ENCODE measurements at places on chromosomes 5 and 9.
A peak's percentile ranks its signal among the peaks of the same experiment; 100 is the strongest.

GRCh38 chr5:88669371-88670050, 213.5 kb downstream of the MEF2C start:
- no peak for DNase-seq

GRCh38 chr5:2742921-2743679, 8.4 kb downstream of the IRX2 start:
- no peak for DNase-seq

DNA sequence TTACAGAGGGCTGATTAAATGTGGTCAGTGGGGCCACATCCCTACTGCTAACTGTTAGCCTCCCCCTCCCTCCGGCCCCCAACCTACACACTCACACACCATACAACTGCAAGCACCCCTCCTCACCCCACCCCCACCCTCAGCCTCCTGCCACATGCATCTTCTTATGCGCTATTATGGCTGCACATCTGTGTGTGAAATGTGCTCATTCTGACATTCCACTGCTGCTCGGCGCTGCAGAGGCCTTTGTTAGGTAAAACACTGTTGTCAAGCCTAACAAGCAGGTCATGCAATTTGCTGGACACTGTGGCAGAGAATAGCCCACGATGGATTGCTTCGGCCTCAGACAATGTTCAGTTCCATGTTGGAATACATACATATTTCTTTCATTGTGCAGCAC, 173.6 kb downstream of the NR2F1-AS1 start:
- no peak for DNase-seq

- DNase-seq: no peak
Measured at GRCh38 chr9:6126377-6126776, 89.2 kb upstream of the IL33 start.

DNA sequence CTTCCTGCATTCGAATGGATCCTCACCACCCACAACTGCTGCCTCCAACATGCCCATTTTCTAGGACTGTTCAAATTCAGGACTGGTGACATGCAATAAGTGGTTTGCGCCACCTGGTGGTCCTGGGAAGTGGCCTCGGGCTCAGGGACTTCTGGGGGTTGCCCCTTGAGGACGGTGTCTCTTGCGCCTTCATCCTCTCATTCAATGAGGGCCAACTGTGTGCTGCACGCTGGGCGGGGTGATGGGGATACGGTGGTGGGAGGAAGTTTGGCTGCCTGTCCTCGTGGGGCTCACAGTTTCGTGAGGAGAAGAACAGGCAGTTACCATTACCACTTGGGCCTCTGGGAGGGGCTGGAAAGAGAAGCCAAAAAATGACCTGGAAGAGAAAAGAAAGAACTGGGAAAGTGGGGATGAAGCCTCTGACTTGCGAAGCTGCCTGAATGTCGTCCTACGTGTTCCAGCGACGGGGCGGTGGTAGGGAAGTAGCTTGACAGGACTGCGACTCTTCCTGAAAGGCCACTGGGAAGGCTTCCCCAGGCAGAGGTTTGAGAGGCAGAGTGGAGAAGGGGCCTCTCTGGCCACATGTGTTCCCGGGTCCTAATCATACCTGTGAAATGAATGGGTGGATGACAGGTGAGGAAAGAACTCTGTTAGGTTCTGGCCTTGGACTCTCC, 49.0 kb downstream of the PSD2 start:
- peak; percentile 59 for DNase-seq

DNA sequence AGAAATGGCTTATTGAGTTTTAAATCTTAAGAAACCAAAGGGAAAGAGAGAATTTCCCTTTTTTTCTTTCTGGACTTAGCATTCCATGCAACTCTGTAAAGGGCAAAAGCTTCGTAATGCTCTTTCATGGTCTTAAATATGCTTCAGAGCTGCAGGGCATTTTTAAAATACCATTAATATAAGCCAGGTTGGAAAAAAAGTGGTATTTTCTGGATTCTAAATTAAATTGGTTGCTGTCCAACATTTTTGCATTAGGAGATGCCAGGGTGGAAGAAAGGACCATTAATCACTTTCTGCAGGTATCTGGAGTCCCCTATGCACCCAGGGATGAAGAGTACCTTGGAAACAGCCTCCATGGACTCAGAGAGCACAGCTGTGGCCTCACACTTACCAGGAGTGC, 215.1 kb upstream of the DAPK1 start:
- no peak for DNase-seq

DNA sequence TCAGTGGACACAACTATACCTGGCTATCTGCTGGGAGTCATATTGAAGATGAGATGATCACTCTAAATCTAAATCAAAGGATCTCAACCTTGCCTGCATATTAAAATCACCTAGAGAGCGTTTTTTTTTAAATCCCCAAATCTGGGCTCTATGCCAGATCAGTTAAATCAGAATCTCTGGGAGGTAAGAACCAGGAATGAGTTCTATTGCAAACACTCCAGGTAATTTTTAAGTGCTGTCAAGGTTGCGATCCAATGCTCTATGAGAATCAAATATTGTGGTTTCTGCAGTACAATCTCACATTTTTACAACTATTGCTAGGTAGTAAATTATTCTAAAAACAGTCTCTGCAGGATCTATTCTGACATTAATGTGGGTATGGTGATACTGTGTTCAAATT, 202.3 kb upstream of the OR13F1 start:
- no peak for DNase-seq

DNA sequence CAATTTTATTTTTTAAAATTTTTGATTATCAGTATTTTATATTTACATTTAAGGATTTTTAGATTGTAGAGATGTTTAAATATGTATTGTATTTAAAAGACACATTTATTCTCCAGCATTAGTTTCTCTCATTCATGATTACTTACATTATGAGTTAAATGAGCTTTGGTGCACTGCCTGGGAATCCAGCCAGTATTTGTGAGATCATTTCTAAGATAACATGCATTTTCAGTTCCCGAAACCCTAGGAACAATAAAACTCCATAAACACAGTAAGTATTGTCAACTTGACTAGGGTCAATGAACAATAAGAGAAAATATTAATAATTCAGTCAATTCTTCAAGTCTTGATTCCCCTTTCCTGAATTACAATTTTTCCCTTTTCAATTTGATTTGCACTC, 403.3 kb downstream of the PLK2 start:
- no peak for DNase-seq

- no peak for DNase-seq
Measured at GRCh38 chr9:109969573-109970237, 189.7 kb downstream of the PALM2AKAP2 start.

GRCh38 chr9:87620731-87621322, 105.1 kb upstream of the CTSL start:
- no peak for DNase-seq

DNA sequence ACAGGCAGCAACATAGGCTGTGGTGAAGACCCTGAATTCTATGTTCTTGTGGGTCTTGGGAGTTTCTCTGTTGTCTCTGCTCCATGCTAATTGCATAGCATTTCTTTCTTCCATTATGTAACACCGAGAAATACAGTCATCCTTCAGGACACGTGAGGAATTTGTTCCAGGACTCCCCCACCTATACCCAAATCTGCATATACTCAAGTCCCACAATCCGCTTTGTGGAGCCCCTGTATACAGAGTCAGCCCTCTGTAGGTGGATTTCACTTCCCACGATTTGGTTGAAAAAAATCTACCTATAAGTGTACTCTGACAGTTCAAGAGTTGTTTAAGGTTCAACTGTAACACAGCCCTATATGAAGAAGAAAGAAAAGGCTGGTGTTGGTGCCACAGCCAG, 22.1 kb downstream of the ANKRD33B start:
- no peak for DNase-seq

- DNase-seq: no peak
Measured at GRCh38 chr9:127444283-127444920, 6.8 kb downstream of the RPL12 start.

DNA sequence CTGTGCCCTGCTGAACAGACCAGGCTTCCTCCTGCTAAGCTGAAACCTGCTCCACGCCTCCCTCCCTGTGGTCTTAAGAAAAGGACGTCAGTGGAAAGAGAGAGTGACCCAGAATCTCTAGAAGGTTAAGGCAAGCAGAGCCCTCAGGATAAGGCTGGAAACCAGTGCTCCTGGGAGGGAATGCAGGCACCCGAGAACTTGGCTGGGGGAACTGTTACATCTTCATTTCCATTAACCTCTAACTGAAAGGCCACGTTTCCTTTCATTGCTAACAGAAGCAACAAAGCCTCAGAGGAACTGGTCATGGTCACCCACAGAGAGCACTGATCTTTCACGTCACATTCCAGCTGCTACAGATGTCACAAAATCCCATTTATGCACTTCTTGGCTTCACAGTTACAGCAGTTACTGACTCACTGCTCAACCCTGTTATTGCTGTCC, 26.1 kb upstream of the AKNA start:
- DNase-seq: no peak

DNA sequence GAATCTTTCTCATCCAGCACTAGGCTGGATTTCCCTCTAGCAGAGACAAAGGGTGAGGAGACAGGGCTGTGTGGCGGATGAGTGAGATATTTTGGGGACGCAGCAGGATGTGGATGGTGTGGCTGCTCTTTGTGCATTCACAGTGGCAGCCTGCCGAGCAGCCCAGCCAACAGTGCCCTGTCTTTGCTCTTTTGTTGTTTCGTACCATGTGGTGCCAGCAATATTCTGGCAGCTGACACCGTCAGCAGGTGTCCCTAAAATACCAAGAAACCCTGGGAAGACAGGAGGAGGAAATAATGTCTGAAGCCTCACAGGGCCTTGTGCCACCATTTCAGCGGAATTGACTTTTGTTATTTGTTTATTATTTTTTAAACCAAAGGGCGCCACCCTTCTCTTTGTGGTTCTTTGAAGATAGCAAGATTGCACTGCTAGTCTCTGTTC, 141.4 kb downstream of the CCDC192 start:
- no peak for DNase-seq

DNA sequence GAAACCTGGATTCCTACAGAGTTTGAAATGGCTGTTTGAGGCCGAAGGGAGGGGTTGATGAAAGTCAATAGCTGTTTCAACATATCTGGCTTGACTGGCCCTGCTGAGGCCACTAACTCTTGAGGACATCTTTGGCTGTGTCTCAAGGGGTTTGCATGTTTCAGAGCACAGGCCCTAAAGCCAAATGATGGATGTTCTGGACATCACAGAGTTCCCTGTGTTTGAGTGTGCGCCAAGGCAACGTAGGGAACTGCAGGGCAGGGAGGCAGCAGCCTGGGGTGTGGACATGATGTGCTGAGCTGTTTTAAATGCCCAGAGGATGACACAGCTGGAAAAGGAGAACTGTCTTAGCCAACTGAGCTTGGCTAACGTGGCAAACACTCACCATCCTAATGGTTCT, 89.6 kb downstream of the RAPGEF1 start:
- DNase-seq: no peak

DNA sequence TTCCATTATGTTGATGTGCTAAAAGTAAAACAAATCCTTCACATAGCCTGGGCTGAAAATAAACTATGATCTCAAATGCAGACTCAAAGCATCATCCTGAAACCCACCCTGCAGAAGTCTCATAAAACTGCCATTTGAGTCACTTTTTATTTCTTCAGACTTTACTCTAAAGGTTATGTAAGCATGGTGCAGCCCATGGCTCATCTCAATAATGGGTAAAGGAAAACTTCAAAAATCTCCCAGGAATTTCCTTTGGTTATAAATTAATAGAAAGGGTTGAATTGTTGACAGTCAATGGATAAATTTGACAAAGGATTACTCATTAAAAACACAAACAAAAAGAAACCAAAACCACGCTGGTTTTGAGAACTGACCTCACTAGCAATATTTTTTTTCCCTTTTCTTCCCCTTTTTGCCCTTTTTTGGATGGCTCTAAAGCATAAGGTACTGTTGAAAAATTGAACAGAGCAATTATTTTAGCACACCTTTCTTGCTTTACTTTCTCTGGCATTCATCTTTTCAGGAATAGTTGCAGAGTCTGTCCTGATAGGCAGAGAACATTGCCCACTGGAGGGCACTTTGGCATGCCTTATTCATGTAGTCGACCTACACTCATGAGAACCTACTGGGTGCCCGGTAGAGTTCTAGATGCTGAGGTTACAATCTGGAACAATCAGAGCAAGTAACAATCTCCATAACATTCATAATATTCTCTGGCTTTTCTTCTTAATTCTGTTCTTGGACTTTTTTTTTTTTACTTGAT, 191.4 kb downstream of the TMEM167A start:
- DNase-seq: no peak

GRCh38 chr5:27009540-27009915, 28.9 kb downstream of the CDH9 start:
- no peak for DNase-seq

GRCh38 chr5:31096238-31096865, 97.1 kb upstream of the CDH6 start:
- DNase-seq: no peak
